ENCODE measurements at places on chromosomes 3 and 15.

- no peak for DNase-seq
These were observed 47.6 kb downstream of the SETMAR start for GRCh38 chr3:4350789-4351163.

DNA sequence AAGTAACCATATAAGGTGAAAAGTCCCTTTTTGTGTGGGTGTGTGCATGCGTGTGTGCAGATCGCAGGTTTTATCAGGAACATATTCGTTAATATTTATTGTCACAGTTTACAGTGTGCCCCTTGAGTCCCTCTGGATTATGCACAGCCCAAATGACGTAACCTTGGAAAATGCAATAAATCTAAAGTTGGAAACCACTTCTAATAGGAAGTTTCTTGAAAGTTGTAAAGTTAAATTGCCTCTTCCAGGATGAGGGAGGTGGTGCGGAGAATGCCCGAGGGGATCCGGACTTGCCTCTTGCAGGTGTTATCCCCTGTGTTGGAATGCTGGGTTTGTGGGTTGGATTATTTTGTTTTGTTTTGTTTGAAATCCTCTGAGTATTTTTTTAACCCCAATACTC is 143.3 kb downstream of the CMSS1 start:
- no peak for DNase-seq

GRCh38 chr3:44960387-44961026 is 15.5 kb downstream of the ZDHHC3 start:
- no peak for DNase-seq

DNA sequence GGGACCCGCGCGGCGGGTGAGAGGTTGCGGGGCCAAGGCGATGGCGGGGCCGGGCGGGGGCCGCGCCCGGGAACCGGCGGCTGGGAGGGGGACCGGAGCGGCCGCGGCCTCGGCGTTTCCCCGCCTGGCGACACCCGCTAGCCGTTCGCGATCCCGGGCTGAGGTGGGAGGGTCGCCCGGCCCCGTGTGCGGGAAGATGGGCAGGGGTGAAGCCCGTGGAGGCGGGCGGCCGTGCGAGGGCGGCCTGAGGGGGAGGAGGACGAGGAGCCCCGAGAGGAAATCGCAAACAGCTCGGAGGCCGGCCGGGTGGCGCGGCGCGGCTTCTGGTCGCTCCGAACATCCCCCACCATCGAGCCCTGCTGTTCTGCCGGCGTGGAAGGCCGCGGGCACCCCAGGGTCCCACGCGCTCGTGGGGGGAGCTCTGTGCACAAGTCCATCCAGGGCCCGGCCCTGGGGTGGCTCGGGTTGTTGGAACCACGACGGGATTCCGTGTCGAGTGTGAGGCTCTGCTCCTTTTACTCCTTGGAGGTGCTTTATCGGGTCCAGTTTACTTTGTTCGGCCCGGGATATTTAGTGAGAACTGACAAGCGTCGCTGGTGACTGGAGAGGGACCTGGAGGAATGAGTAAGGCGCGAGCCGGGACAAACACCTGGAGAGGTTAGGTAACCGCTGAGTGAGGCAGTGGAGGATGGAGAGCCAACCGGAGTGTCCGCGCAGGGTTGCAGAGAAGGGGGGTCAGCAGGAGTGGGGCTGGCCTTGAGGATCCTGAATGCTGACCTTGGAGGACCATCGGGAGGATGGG is 728 bp downstream of the CRTC3 start:
- no peak for DNase-seq

DNA sequence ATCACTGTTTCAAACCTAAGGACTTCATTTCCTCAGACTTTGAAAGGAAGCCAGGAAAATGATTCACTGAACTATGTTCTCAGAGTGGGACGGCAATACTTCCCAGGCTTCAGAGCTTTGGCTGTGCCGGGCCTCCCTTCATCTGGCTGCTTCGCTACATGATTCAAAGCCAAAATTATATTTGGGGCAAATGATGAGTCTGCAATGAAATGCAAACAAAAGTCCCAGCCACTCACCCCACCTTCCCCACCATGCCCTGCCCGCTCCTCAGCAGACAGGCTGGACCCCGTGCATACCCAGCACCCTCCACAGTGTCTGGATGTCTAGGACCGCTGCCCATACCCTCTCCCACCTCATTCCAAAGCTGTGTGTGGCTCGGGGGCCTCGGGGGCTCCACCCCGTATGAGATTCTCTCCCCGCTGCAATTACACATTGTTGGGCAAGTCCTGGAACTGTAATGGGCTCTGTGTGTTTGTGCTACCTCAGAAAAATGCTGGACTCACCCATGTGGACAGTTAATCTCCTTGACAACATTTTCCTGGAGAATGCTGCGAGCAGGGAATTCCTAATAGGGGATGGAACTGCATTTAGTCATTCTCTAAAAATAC is 32.2 kb downstream of the ATP10A start:
- DNase-seq: no peak

DNA sequence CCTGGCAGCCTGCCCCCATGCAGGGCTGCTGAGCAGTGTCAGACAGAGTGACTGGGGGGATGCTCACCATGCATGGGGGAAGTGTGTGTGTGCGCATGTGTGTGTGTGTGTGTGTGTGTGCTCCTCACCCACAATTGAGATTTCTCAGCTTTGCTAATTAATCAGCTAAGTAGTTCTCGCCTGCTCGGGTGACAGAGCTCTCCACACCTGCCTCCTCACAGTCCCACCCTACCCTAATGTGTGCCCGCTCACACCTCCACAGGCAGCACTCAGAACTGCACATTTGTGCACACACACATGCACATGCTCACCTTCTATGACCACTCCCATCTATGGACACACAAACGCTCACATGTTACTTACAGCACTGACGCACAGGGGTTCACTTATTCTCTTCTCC is 37.3 kb downstream of the CACNA2D2 start:
- no peak for DNase-seq

DNA sequence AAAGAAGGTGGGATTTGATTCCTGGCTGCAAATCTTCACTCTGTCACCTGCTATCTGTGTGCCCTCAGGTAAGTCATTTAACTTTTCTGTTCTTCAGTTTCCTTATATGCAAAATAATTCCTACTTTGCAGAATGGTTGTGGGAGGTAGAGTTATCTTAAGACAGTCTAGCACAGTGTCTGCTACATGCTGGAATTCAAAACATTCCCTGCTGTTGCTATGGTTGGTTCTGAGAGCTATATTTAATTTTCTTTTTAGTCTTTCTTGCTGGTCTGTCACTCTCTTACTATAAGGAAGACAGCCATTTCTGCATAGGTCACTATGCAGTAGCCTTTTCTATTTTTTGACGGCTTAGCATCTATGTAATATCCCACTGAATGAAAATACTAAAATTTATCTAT is 4.0 kb upstream of the ADPGK start:
- DNase-seq: no peak

DNA sequence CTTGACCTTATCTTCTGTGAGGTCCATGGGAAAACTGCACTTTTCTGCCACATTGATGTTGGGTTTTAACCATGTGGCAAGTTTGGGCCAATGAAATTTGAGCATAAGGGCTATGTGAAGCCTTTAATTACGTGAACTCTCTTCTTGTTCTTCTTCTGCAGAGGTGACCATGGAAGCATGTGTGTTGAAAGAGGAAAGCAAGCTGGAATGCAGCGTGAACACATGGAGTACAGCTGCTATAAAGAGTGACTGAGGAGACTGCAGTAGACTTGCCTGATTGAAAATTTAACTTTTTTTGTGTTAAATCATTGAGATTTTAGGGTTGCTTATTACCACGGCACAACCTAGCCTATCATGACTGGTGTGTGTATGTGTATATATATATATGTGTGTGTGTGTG is 347.3 kb downstream of the ZIC1 start:
- DNase-seq: no peak

GRCh38 chr3:13215940-13216546 is 142.8 kb upstream of the IQSEC1 start:
- no peak for DNase-seq

GRCh38 chr15:59399465-59400102 is 26.9 kb upstream of the MYO1E start:
- no peak for DNase-seq

- no peak for DNase-seq
These were observed 85.0 kb downstream of the CYP19A1 start for GRCh38 chr15:51253366-51253765.

GRCh38 chr3:64199932-64200331 is 25.3 kb downstream of the PRICKLE2 start:
- no peak for DNase-seq

GRCh38 chr3:156665291-156665690 is 9.1 kb upstream of the TIPARP start:
- DNase-seq: no peak

DNA sequence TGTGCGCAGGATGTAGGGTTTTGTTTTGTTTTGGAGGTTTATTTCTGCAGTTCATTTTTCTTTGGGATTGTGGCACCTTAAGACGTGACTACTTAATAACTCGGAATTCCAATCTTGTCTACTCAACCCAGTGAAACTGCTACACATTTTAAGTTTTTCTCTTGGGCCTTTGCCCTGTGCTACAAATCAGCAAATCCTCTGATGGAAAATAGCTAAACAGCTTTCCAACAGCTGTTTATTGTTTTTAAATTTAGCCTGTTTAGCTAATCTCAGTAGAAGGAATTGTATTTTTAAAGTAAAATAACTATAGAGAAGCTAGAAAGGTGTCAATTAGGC is 48.4 kb downstream of the OPA1 start:
- no peak for DNase-seq

DNA sequence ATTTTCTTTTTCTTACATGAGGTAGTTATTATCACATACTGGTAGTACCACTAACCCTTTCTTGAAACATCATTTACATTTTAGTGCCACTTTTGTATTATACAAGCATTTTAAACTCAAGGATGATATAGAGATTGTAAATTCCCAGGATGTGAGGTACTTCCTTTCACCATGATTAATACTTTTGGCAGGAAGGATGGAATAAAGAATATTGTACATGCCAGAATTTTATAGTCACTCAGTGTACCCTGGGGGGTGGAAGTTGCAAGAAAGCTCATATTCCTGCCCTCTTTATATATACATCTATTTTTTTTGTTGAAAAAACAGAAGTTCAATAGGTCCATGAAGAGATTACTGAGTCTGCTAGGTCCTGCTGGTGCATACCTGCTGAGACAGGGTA is 141.0 kb upstream of the PLSCR5 start:
- DNase-seq: no peak

DNA sequence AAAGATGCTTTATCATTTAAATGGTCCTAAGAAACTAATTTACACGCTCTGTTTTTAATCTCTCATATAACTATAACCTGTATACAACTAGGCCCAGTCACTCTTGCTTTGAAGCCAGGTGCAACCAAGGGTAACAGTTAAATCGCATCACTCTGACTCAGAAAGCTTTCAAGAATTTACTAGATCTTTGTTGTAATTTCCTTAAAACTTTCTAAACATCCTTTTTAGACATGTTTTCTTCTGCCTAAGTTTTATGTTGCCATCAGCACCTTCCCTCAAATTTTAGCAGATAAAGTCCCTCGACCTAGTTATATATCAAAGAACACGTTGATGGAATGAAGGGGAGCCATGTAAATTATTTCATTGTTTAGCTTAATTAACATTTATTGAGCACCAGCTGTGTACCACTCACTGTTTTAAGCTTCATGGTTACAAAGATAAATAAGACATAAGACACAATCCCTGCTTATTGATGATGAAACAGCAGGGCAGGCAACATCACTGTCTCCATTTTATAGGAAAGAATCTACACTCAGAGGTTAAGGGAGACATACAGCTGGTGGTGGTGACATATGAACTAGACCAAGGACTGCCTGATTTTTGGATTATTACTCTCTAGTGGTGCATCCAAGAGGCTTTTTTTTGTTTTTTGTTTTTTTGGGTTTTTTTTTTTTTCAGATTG is 101.0 kb downstream of the CD200R1L start:
- DNase-seq: no peak

- no peak for DNase-seq
These were observed 237.7 kb downstream of the AGBL1 start for GRCh38 chr15:86317384-86317740.

- DNase-seq: no peak
These were observed 86.8 kb downstream of the LSM3 start for GRCh38 chr3:14265246-14265962.
